NCI-H2081 (cell line): ENCODE measurements at places on chromosomes 5 and 9.

- DNase-seq: peak; percentile 49
Measured at GRCh38 chr5:43555895-43556606, 826 bp downstream of the PAIP1 start.

- DNase-seq: peak; percentile 53
Measured at GRCh38 chr5:139668924-139669661, 20.9 kb downstream of the CXXC5 start.

GRCh38 chr9:97487861-97488260 lies 13.6 kb upstream of the TMOD1 start:
- DNase-seq: no peak

DNA sequence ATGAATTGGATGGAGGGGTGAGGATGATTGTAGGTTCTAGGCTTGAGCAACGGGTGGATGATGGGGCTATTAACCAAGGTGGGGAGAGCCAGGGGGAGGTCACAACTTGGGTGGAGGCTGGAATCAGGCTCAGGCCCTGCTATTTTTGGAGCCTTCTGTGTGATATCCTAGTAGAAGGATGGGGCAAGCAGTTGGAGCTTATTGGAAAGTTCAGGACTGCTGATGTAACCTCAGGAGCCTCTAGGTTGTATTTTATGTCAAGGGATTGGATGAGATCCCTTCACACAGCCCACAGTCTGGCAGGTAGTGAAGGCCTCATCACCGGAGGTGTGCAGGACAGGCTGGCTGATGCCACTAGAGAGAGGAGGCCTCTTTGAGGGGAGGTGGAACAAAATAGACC lies 11.2 kb upstream of the RPS14 start:
- DNase-seq: no peak

- DNase-seq: no peak
Measured at GRCh38 chr9:98558575-98558974, 150.2 kb downstream of the GABBR2 start.

DNA sequence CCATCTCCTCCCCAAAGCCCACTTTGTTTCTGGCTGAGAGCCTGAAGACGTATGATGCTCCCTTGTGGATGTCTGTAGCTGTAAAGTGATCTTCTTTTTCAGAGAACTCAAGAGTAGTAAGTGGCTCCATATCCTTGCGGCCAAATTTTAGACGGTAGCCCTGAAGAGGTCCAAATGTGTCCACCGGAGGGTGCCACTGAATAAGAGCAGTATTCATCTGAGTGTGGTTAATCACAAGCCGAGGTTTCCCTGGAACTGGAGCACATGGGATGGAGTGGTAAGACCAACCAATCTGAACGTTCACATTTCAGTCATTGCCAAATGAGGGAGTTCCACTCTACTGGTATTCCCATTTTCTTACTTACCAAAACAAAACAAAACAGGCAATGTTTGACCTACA lies 686.5 kb upstream of the DMAC1 start:
- DNase-seq: peak; percentile 52

DNA sequence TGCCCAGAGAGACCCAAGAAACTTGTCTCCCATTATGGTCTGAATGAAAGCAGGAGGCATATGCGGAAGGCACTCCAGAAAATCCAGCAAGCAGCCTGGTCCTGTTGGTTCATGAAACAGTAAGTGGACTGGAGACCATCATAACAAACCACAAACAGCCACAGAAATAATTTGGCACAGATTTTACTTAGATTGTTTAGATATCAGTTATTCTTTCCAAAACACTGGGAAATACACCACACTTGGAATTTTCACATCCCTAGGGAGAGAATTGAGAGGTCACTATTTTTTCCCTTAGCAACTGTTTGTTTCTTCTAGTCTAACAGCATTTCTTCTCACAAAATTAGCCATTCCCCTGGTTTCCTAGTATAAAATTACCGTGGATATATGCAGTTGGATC lies 300.8 kb downstream of the OSTF1 start:
- no peak for DNase-seq

DNA sequence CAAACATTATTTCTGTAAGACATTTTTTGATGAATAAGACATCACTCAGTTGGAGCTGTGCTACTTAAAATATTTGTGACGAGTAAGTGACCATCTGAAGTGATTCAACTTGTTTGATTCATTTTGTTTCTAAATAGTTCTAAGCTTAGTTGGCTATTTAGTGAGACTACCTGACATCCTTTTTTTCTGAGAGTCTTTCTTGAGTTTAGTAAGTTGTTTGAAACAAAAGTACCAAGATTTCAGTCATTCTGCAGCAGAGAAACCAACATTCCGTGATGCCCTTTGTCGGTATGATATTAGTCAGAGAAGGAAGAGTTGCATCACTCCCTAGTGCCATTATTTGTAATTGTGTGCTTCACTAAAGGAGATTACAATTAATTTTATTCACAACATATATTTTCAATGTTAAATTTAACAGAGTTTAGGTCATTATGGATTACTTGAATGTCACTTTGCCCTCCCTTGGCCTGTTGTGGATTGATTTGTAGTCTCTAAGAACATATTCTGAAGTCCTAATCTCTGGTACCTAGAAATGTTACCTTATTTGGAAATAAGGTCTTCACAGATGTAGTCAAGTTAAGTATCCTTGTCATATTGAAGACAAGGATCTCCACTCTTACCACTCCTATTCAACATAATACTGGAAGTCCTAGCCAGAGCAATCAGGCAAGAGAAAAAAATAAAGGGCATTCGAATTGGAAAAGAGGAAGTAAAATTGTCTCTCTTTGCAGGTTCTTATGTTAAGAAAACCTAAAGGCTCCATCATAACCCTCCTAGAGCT lies 212.2 kb downstream of the PCSK1 start:
- DNase-seq: no peak

GRCh38 chr9:75372499-75373268 lies 284.4 kb downstream of the OSTF1 start:
- DNase-seq: no peak

DNA sequence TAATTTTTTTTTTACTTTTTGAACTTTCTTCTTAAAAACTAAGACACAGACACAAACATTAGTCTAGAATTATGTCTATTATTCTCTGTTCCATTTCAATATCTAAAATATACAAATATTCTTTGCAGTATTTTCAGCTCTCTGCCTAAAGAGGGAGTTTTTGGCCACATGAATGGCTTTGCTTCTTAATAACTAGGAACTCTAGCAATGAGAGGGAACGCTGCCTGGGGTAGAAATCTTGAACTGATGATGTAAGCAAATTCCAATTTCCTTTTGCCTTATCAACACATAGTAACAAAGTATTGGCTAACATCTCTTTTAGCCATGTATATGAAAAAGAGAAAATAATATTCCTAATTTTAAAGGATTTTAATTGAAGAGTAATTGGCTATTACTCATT lies 51.9 kb downstream of the SLC25A46 start:
- no peak for DNase-seq

GRCh38 chr5:10702911-10703491 lies 58.0 kb downstream of the DAP start:
- no peak for DNase-seq

GRCh38 chr5:5353681-5354080 lies 68.8 kb upstream of the ICE1 start:
- DNase-seq: no peak

- no peak for DNase-seq
Measured at GRCh38 chr5:59366784-59367183, 526.7 kb downstream of the PDE4D start.

DNA sequence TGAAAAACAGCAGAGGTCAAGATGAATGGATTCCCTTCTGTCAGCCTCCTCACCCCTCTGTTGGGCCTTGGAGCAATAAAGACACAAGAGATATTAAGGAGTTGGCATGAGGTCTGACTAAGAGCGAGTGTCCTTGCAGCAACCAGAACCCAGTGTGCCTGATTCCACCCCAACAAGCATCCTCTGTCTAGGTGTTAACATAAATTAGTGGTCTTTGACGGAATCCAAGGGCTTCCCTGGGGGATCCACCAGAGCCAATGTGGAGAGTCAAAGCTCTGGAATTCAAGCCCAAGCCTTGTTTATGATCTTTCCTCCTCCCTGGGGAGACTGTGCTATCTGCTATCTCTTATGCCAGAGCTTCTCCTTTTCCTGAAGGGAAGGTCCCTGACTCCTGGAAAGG lies 128.1 kb upstream of the SMIM23 start:
- no peak for DNase-seq

DNA sequence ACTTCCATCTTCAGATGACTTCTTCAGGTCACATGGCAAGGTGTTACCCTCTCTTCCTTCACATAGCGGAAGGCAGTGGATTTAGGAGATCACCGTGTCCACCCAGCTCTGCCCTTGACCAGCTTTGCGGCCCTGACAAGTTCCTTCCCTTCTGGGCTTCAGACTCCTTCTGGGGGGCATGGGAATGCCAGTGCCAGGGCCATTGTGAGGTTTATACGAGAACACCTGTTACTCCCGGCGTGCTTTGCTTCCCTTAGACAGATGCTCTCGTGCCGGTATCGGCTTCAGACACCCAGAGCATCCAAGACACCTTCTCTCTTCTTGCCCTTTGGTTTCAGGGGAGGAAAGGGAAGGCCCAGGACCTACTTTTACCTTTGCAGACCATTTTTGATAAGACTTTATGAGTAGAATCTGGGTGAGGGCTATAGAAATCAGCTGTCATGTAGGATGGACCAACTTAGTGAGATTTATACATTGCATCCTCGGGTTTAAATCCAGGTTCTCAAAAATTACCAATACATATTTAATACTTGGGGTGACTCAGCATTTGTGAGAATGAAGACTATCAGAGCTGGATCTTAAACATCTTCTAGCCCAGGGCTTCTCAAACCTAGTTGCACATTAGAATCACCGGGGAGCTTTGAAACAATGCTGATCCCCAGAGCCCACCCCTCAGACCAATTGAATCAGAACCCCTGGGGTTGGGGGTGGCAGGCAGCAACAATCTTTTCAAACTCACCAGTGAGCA lies 138.2 kb downstream of the MVB12B start:
- DNase-seq: no peak

- peak; percentile 37 for DNase-seq
Measured at GRCh38 chr9:2570615-2571479, 50.7 kb upstream of the VLDLR start.

DNA sequence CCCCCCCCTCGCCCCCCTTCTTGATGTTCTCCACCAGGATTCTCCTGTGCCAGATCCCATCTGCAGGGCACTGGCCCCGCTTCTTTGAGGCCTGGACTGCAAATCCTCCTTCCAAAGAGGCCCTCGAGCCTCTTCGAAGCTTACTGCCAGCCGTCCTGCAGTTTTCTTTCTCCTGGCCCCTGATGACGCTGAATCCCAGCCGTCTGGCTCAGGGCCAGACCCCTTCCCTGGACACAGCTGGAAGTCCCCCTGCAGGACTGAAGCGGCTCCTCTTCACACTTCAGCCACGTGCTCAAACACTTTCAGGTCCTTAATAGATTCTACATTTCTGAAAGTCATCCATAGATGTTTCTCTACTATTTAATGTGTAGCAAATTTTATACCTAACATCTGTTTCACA lies 121.5 kb downstream of the EHMT1 start:
- peak; percentile 7 for DNase-seq

DNA sequence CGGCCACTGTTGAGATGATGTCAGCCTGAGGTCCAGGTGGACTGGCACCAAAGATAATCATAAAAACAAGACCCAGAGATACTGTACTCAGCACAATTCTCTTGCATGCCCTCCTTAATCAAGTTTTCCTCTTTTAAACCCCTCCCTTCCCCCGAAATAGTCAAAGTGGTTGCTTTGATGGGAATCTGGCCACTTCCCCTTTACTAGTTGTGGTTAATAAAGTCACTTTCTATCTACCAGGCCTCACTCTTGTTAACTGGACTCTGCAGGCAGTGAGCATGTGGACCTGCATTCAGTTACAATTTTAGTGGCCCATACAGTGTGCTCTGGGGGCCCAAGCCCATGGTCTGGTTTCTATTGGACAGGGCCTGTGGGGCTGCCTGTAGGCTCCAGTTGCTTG lies 17.5 kb downstream of the FBP2 start:
- no peak for DNase-seq

GRCh38 chr9:89993678-89994630 lies 389.1 kb downstream of the GADD45G start:
- DNase-seq: no peak

GRCh38 chr5:118033686-118034338 lies 954.5 kb downstream of the DTWD2 start:
- no peak for DNase-seq

GRCh38 chr9:123318961-123319421 lies 37.0 kb upstream of the CRB2 start:
- DNase-seq: no peak

- DNase-seq: no peak
Measured at GRCh38 chr5:67672636-67673035, 476.0 kb upstream of the CD180 start.

GRCh38 chr5:10456583-10457420 lies 15.1 kb downstream of the ROPN1L start:
- DNase-seq: no peak

DNA sequence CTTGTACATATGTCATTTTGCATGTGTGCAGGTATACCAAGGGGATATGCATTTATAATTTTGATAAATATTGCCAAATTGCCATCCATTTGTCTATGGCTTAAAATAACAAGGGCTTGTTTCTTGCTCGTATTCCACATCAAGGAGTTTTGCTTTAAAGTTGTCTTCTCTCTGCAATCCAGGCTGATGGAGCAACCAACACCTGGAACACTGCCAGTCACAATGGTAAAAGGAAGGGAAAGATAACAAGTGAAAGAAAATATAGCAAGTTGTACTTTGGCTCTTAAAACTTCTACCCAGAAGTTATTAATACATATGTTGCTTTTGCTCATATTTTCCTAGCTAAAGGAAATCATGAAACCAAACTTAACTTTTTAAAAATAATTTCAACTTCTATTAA lies 156.9 kb downstream of the UNC13B start:
- DNase-seq: no peak

DNA sequence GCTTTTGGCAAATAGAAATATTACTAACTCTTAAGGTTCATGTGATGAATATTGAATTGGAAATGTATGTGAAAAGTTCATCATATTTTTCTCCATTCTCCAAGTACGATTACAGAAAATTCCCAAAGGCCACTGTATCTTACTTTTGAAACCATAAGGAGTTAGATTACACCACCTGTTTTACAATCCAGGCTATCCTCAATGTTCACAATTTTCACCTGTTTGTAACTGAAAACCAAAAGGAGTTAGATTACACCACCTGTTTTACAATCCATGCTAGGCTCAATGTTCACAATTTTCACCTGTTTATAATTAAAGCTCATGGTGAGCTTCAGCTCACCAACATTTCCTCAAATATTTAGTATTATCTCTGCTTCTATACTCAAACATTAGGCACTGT lies 188.0 kb downstream of the HCN1 start:
- peak; percentile 59 for DNase-seq

- no peak for DNase-seq
Measured at GRCh38 chr5:122772446-122772845, 2.4 kb upstream of the SNX2 start.
